ENCODE measurements at places on chromosomes 2 and 18.

DNA sequence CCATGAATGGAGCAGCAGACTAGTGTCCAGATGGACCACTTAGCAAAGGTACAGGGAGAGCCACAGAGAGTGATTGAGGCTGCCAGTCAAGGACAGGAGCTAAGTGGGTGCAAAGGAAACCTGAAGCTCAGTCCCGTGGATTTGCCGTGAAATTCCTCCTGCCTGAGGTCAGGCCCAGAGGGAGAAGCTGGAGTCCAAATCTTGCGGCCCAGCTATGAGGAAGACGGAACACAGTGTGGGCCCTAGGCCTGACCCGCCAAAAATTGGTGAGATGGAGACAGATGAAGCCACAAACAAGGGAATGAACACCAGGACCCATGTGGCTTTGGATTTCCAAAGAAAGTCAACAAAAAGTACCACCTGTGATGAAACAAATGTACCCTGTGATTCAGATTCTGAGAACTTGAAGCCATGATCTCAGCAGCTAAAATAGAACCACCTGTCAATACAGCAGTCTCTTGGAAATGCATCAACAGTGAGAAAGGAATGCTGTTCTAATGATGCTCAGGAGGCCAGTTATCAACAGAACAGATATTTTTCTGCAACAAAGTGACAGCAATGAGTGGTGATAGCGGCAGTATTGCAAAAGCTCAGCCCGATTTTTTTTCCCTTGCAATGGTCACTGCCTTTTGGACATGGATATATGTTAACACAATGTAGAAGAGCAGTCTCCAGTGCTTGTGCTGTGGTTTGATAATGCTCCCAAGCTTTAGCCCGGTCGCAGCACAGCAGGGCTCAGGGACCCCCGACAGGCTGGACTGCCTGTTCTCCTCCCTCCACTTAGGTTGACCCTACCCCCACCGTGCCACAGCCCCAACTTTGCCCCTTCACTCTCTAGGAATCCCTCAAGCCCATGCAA is 10.7 kb downstream of the COL6A3 start:
- DNase-seq: no peak

GRCh38 chr2:7592618-7593140 is 675.5 kb downstream of the RNF144A start:
- no peak for DNase-seq

- DNase-seq: no peak
Measured at GRCh38 chr2:240919161-240919781, 13.1 kb downstream of the CROCC2 start.

DNA sequence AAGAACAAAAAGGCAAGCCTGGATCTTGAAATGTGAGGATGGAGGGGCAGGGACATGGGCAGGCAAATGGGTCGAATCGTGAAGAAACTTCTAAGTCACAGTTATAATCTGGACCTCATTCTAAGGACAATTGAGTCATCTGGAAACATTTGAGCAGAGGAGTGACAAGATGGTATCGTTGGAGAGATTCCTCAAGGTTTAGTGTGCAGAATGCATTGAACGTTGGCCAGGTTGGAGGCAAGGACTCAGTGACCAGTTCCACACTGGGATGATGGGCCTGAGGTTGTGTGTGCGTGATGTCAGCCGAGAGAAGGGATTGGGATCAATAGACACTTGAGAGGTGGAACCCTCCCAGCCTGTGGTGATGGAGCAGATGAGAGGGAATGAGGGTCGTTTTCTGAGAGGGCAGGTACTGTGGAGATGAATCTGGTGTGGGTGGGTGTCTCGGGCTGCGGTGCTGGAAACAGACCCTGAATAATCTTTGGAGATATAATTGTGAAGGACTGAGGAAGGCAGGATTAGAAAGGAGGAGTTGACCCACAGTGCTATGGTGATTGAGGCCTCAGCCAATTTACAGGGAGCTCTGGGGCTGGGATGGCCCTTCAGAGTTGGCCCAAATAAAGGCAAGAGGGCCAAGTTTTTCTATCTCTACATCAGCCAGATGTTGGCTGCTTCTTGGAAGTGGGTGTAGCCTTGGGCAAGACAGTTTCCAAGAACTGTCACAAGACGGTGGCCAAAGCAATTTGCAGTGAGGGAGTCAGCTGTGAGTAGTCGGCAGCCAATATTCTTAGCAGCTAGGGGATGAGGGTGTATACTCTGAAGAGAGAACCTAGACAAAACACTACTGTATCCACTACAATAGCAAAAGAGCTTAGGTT is 5.8 kb upstream of the ZNF532 start:
- no peak for DNase-seq

Data from esophagus muscularis mucosa (tissue), 4 donors.